ENCODE measurements at places on chromosomes 5 and 9.

DNA sequence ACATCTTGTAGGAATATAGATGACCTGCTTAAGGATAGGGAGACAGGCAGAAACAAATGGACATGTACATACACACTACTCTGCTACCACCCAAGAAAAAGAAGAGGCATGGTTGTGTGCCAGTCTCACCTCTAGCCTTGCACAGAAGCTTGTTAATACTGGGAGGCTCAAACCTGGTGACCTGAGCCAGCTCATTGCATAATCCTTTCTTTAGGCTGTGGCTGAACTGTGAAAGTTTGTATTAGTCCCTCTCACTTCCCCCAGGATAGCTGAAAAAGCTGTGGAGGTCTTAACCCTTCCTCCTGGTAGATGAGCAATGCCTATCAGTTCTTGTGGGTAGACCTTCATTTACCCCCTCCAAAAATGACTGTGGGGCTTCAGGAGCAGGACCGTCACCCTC lies 28.7 kb downstream of the TPD52L3 start:
- DNase-seq = no peak

GRCh38 chr5:110663525-110663924 lies 62.9 kb downstream of the TMEM232 start:
- no peak for DNase-seq

DNA sequence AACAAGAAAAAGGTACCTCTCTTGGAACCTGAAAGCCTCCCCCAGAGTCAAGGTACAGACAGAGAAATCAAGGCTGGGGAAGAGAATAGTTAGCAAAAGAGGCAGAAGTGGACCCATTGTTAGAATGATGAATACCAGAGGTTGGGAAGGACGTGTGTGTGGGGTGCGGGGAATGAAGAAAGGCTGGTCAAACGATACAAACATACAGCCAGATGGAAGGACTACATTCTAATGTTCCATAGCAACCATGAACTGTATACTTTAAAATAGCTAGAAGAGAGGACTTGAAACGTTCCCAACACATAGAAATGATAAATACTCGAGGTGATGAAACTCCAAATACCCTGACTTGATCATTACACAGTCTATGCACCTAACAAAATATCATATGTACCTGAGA lies 7.1 kb downstream of the CCDC69 start:
- DNase-seq = no peak

- DNase-seq = no peak
Observed at GRCh38 chr5:123358751-123359150, 64.5 kb downstream of the CEP120 start.

DNA sequence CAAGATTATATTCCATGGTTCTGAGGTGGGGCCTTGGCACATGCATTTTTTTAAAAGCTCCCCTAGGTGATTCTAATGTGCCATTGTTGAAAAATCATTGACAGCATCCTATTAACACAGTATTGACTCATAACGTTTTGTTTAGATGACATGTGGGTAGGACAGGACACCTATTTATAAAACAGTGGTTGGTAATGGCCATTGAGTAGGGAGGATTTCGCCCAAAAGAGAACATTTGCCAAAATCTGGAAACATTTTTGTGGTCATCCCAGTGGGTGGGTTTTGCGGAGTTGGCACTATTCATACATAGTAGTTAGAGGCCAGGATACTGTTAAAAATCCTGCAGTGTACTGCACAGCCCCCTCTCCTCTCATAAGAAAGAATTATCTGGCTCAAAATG lies 6.4 kb upstream of the CHD1 start:
- no peak for DNase-seq

- DNase-seq = no peak
Observed at GRCh38 chr5:101664071-101664791, 631.9 kb downstream of the SLCO4C1 start.

GRCh38 chr5:67494186-67494855 lies 297.7 kb upstream of the CD180 start:
- DNase-seq = no peak

GRCh38 chr5:150607991-150608390 lies 32.5 kb upstream of the SYNPO start:
- no peak for DNase-seq

DNA sequence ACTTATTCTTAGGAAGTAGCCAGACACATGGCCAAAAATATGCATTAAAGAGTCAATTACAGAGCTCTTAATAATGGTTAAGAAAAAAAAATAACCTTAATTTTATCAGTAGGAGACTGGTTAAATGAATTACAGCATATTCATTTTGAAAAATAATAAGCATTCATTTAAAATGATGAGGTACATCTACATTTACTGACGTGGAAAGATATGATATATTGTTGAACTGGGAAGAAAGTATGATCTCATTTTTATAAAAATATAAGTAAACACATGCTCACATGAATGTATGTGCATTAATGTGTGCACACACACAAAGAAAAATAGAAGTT lies 250.3 kb downstream of the ENC1 start:
- no peak for DNase-seq

- DNase-seq = no peak
Observed at GRCh38 chr5:73780302-73781080, 154.5 kb downstream of the ARHGEF28 start.

DNA sequence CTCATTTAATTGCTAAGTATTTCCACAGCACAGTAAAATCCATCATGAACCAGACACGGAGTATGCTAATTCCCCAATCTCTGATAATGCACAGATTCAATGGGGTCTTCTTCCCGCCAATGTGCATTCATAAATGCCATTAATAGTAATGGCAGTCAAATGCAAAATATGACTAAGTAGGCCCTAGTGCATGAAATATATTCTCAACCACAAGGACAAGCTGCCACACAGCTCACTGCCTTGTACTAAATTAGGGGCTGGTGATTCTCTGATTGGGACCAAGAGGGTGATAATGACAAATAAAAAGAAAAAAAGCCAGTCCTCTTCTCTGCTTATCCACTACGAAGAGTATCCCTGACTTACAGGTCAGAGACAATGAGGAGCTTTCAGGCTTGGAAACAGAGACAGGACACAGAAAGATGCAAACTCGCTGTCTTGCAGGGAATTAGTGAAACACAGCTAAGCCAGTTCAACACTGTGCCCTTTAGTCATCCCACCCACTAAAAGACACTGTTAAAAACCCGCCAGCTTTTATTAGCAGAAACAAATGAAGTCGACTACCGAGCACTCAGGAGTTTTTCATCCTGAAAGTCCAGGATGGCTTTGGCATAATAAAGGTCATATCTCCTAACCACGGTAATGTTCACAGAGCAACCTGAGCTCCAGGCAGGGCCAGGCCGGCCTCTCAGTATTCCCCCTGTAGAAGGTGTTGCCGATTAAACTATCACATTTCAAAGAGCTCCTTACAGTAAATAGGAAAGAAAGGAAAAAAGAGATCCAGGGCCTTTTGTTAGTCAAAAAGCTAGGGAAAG lies 148.1 kb downstream of the EBF1 start:
- DNase-seq = no peak

Measured in stimulated activated CD4-positive, alpha-beta T cell treated with anti-CD3 and anti-CD28 coated beads, Interleukin-12 subunit alpha, Interleukin-12 subunit beta, amount 100 ng/mL, for 24 hours (primary cell).